ENCODE measurements at places on chromosomes 5 and 9. TPM values are rescaled to one million over a fixed set of nuclear protein-coding genes. Genes with fewer than 3 reads are reported as not detected.

INSL4 gene
- not detected for total RNA-seq

NR6A1 gene
- total RNA-seq = 5.9 TPM

SLC25A2 gene
- total RNA-seq = 1.3 TPM

CER1 gene
- 1.0 TPM for total RNA-seq

CAMK4 gene
- total RNA-seq = 11.7 TPM

DNA sequence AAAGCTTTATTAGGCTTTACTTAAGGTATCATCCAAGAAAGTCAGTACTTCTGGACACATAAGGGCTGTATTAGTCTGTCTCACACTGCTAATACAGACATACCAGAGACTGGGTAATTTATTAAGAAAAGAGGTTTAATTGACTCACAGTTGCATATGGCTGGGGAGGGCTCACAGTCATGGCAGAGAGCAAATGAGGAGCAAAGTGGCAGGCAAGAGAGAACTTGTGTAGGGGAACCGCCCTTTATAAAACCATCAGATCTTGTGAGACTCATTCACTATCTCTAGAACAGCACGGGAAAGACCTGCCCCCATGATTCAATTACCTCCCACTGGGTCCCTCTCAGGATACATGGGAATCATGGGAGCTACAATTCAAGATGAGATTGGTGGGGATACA, 49.2 kb upstream of the SLC44A1 start:
- peaks cover 9% of the 10 kb centered on the region for H3K27me3 ChIP-seq
- peaks cover 6% of the 10 kb centered on the region for H3K4me1 ChIP-seq
- no peak for DNase-seq
- no peak overlapping the region for H3K27ac ChIP-seq
- no peaks in the 10 kb centered on the region for H3K36me3 ChIP-seq

NR5A1 gene
- total RNA-seq = 0.25 TPM

DNA sequence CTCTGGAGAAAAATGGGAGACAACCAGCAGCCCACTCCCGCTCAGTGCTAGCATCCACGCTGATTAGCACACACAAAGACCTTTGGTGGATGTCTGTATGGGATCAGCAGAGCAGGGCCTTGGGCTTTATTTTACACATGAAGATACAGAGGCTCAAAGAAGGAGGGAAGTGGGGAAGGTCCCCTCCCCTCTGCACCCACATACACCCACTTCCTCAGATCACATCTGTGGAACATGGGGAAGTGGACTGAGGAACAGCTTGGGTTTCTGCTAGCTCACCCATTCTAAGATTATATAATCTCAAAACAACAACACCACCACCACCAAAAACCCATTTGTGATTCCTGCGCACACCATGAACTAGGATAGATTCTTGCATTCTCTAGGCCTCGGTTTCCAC, 14.0 kb downstream of the GGTA1 start:
- peaks cover 8% of the 10 kb centered on the region for H3K4me1 ChIP-seq
- no peaks in the 10 kb centered on the region for H3K36me3 ChIP-seq
- no peak overlapping the region for H3K4me3 ChIP-seq
- no peaks in the 10 kb centered on the region for H3K27me3 ChIP-seq
- H3K27ac ChIP-seq = no peak overlapping the region

CTSV gene
- 8.9 TPM for total RNA-seq

NEUROG1 gene
- not detected for total RNA-seq
